DMS79 treated with DMSO at 0.1 percent for 48 hours (cell line): ENCODE measurements at places on chromosomes 13 and 19.

DNA sequence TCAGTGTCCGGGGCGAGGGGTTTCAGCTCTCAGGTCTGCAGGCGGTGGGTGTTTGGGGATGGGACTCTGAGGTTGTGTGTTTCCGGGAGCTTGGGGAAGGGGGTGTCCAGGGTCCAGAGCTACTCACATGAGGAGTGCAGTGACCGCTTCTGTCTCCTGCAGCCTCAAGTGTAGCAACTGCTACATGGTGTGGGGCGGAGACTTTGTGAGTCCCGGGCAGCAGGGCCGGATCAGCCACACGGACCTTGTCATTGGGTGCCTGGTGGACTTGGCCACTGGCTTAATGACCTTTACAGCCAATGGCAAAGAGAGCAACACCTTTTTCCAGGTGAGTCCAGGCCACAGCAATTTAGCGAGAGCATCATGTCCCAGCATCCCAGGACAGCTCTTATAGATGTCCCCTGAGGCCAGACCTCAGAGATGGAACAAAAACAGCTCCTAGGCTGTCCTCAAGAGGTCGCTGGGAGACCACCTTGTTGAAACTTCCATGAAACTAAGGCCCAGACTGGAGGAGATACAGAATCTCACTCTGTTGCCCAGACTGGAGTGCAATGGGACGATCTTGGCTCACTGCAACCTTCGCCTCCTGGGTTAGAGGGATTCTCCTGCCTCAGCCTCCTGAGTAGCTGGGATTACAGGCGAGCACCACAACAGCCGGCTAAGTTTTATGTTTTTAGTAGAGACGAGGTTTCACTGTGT, 44.9 kb downstream of the RYR1 start:
- DNase-seq = no peak

DNA sequence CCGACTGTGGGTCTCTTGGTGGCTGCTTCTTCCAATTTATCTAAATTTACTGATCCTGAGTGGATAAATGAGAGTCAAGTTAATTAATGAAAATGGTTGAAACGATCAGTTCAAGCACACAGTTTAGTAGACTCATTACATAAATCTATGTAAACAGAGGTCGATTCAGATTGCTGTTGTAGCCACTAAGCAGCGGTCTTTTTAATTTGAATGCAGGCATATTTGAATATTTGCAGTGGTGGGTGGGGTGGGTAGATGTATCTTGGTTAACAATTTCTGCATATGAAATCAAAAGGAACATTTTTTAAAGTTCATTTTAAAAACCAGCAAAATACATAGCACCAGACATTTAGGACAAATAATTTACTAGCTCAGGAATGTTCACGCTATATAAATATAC, 325.9 kb downstream of the KLF12 start:
- DNase-seq = no peak

DNA sequence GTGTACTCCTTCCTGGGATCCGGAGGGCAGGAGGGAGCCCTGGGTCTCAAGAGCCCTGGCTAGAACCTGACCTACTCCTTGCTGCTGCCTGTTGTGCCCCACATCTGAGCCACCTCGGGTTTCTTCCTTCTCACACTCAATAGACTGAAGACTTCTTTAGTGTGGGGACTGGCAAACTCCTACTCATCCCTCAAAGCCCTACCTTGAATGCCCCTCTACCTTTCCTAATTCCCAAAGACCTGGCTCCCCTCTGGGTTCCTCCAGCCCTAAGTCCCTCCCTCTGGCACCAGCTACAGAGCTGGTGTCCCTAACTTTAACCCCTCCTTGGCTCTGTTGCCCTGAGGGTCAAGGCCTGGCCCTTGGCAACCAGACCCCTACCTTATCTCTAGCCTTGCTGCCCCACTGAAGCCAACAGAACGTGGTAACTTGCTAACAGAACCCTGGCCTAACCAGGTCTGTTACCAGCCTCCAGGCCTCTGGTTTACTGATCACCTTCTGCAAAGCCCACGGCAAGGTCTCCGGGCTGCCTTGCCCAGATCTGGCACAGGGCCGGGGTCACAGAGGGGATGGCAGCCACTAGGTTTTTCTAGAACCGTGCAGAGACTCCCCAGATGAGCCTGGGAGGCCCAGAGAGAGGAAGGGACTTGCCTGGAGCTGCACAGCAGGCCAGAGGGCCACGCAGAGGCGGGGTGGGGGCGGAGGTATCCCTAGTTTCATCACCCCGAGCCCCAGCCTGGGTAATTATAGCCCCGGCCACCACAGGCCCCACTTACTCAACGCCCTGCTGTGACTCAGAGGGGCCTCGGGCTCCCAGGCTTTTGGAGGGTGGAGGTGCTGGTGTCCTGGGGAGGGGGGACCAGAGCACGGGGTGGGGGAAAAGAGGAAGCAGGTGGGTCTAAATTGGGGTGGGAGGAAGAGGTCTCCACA, 15.3 kb downstream of the ZBTB7A start:
- no peak for DNase-seq

DNA sequence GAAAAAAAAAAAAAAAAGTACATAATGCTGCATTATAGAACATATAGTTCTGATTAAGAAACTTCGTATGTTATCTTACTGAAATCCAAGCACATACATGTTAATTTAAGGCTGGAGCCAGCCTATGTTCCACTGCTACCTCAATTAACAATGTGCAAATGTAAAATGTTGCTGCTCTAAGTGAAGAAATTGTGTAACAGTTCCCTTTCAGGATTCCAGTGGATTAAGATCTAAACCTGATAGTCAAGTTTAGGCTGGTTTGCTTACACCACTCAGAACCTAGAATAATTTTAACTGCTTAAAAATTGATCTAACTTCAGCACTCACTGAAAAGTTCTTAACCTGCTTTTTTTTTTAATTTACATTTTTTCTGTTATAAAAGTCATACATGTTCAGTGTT, 4.2 kb downstream of the VPS36 start:
- no peak for DNase-seq

GRCh38 chr19:45177817-45178261, at the start of gene TRAPPC6A:
Gene TRAPPC6A, minus strand, starts transcription at chr19:45178237. Its CDS starts 19 bp downstream, at chr19:45178218.
- DNase-seq = peak; percentile 35

- no peak for DNase-seq
Measured at GRCh38 chr19:35337097-35337983, 8.4 kb downstream of the CD22 start.
